ENCODE measurements at places on chromosomes 1 and 21. TPM values are rescaled to one million over a fixed set of nuclear protein-coding genes. Genes with fewer than 3 reads are reported as not detected.

Gene AKNAD1
- 2.7 TPM for total RNA-seq

Gene MYCBP
- 37.3 TPM for total RNA-seq

Gene FLVCR1
- 6.0 TPM for total RNA-seq

Gene HSD3B2
- not detected for total RNA-seq

DNA sequence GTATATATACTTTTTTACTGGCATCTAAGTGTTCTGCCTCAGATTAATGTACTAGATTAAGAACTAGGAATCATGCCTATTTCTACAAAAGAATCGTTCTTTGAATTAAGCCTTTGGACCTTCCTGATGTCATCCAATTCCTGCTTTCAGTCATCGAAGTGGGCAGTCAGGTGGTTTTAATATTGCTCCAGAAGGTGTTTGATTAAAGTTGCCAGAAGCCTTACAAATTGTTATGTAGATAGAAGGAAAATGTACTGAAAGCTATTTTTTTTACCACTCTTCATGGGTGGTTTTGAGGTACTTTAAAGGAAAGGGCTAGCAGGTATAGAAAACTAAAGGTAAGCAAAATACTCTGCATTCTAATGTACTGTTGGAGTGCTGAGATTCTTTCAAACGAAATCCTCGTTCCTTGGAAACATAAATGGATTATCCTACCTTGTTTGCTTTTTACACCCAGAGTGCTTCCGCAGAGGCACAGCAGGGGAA, 716 bp downstream of the CTBS start:
- no peak for DNase-seq

DNA sequence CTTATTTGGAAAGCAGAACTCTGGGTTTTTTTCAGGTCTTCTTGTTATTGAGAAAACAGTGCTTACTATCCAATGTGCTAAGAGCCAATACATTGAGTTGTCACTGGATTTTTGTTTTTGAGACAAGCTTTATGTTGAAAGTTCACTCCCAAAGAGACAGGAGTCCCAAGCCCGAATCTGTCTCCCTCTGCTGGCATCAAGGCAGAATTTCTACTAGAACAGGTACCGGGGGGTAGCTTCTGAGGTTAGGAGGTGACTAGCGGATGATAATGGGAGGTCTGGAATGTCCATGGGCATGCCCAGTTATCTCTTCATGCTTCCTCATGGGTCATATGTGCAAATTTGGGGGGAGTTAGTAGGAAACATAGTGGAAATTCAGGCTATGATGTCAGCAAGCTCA, 25.1 kb downstream of the ZNF124 start:
- DNase-seq = no peak

GRCh38 chr1:230754796-230755195, 7.6 kb downstream of the CAPN9 start:
- DNase-seq = peak; percentile 73

DNA sequence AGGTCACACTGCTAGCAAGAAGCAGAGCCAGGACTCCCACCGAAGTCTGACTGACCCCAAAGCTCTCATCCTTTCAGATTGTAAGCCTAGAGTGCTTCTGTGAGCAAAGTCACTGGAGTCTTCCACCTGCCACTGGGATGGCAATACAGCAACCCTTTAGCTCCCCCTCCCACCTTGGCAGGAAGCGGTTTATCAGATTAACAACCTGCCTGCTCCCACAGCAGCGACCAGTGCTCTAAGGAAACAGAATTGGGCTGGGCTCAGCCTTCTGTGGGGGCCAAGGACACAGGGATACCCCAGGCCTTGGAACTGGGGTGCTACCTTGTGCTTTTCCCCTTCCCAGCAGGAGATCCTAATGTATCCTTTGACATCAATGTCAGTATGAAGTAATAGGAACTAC, 76.0 kb downstream of the GFI1 start:
- DNase-seq = no peak

DNA sequence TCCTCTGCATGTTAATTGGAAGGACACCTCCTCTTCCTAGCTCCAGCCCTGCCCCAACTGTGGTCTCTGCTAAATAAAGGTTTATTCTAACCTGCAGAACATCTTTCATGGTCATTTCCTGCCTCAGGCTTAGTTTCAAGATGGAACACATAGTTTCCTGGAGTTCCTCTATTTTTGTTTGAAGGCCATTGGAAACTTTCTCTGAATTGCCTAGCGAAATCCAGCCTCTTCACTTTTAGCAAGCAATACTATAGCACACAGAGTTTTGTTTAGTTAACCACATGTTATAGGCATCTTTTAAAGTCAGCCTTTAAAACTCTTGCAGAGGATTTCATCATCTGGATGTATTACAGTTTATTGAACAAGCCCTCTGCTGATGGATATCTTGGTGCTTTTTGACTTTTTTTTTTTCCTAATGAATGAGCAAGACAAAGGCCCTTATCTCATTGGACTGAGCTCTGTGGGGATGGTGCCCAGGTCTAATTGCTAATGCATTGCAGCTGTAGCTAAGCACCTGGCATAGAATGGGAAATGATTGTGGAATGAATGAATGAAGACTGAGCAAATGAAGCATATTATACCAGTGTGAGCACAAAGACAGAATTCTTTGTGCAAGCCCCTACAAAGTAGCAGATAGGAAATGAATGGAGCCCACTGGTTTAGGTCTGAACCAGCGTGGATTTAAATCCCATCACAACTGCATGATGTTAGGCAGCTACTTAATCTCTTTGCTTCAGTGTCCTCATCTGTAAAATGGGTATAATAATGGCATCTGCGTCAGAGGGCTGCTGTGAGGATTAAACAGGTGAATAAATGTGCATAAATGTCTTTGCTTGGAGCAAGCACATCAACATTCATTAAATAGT, 641 bp upstream of the CFAP107 start:
- DNase-seq = no peak

Measured in LHCN-M2 (cell line).